ENCODE measurements at places on chromosomes 13 and 19. TPM values are rescaled to one million over a fixed set of nuclear protein-coding genes. Genes with fewer than 3 reads are reported as not detected.

The CYSLTR2 gene
- polyA plus RNA-seq, result 1.3 TPM

- DNase-seq, result no peak
Observed at GRCh38 chr19:12047868-12048267, 4.9 kb downstream of the ZNF878 start.

- no peak for DNase-seq
Observed at GRCh38 chr19:51676566-51677083, 16.5 kb upstream of the SPACA6 start.

DNA sequence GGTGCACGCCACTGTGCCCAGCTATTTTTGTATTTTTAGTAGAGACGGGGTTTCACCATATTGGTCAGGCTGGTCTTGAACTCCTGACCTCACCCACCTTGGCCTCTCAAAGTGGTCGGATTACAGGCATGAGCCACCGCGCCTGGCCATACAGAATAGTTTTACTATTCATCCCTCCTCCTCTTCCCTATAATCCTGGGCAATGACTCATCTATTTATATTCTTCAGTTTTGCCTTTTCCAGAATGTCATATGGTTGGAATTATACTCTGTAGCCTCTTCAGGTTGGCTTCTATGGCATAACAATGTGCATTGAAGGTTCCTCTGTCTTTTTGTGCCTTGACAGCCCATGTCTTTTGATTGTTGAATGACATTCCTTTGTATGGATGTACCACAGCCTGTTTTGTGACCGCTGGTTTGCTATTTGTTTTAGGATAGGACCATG is 22.2 kb upstream of the LRP3 start:
- no peak for DNase-seq

Data from left renal pelvis (tissue), 4 donors.